Brain pericyte (primary cell): ENCODE measurements at places on chromosomes 7 and 10.
A peak's percentile ranks its signal among the peaks of the same experiment; 100 is the strongest.

DNA sequence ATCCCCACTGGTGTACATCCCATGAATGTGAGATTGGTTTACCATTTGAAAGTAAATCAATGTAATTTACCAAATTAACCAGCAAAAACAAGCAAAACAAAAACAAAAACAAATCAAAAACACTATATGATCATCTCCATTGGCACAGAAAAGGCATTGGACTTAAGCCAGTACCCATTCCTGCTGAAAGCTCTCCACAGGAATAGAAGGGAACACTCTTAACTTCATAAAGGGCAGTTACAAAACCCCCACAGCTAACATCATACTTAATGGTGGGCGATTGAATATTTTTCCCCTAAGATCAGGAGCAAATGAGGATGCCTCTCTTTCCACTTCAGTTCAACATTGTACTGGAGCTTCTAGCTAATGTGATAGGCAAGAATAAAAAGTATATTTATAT, 34.1 kb downstream of the PRKG1 start:
- DNase-seq: no peak

GRCh38 chr10:73998929-73999691, 1.2 kb downstream of the VCL start:
- peak; percentile 43 for DNase-seq

DNA sequence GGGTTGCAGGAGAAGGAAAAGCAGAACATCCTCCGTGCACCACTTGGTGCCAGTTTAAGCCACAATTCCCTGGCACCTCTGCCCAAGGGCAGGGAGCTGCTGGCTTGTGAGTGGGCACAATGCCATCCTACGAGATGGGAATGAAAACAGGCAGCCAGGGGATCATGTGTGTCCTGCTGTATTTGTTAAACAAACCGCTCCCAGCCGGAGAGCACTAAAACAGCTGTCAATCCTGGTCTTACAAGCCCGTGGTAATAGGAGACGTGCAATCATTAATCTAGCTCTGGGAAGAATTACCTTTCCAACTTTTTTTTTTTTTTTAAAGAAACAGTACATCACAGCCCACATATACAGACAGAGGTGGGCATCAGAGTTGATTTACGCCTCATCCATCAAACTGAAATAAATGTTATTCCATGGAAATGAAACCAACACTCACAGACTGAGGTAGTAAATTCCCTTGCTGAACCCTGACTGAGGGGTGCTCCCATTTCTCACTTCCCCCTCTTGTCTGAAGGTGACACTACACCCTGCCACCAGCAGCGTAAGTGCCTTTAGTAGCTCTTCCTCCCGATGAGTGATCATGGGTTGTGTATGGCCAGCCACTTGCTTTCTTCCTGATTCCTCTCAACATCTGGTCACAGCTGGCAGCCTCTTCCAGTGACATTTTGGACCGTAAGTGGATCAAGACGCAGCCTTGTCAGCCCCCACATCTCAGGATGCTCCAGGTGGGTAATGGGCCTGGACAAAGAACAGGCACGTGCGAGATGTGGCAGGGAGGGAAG, 143.8 kb downstream of the TEX36 start:
- no peak for DNase-seq

DNA sequence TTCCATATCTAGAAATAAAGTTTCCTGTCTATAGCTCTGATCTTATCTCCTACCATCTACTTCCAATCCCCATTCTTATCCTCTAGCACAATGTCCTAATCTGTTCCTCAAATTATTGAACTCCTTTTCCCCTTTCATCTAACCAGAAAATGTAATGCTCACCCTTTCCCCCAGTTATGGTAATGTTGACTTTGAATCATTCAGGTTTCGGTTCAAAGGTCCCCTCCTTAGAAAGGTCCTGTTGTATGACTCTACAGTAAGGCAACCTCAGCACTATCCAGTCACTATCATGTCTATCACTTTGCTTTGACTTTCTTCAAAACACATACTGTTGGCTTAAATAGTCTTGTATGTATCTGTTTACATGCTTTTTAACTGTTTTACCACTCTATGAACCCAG, 264.2 kb upstream of the PCDH15 start:
- DNase-seq: no peak

- no peak for DNase-seq
These were observed 138.7 kb downstream of the FAM204A start for GRCh38 chr10:118203461-118203860.

DNA sequence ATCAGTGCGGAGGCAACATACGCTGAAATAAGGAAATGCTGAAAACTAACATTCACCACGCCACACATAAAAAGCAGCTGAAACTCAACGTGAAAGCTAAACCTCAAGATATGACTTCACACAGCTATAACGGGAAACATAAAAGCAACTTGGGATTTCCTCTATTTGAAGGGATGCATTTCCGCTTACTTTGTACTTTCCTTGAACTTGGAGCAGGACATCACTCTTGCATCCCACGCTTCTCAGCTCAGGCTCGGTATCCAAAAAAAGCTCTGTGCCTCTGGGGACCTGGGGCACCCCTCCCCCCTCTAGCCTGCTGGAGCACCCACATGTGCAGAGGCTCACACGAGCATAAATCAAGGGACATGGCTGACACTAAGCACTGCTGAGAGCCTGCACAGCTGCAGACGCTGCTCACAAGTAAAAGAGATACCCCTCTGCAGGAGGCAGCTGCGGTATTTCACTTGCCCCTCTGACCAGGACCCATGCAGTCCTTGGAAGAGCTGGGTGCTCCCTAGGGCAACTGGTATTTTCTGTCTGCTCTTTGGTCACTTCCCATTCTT, 34.2 kb downstream of the PARD3 start:
- peak; percentile 73 for DNase-seq

DNA sequence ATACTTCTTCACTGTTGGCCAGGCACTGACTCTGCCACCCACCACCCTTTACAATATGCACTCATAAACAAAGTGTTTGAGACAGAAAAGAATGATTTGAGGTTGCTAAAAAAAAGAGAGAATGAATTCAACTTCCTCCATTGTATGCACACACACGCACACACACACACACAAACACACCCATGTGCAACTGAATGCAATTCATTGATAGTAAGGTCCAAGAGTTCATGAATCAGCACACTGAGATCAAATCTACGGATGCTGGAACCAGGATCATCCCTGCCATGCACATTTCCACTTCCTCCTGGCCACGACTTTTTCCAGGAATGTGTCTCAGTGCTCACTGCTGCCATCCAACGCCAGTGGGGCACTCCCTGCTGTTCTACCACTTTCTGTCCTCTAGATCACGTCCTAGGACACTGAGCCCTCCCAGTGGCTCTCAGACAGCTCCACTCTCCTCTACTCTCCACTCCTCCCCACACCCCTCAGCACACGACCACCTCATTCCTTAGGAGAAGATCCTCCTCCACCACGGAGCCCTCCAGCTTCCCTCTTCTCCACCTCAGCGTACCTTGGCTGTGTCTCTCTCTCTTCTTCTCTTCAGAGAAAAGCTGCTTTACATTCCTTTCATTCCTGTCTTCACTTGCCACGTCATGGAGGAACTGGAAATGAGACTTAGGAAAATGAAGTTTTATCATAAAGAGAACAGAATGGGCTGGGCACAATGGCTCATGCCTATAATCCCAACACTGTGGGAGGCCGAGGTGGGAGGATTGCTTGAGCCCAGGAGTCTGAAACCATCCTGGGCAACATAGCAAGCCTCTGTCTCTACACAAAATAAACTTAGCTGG, 12.0 kb upstream of the TMEM213 start:
- DNase-seq: no peak

DNA sequence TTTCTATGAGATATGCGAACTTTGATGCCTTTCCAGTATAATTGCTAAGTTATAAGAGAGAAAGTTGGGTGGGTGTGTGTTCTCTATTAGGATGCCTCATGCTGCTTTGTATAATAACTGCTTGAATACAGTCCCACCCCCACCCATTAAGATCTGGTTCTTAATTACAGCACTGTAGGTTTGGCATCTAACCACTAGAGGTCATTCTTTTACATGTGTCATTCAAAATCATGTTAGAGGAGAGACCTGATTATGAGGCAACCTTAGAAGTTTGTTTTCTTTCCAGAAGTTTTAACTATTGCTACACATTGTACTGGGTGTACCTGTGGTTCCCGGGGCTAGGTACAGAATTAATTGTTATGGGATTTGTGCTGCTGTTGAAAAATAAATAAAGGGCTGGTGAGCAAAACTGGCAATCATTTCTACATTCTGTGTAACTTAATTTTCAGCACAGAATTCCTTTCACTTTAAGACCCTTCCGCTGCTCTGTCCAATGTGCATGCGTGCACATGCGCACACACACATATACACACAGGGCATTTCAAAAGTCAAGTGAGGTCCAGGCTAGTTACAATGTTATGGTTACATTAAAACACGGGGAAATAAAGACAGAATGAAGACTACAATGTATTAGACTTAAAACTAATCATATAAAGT, 1156.3 kb downstream of the SORCS3 start:
- DNase-seq: no peak

GRCh38 chr10:131475803-131476202, 164.3 kb upstream of the TCERG1L start:
- no peak for DNase-seq

DNA sequence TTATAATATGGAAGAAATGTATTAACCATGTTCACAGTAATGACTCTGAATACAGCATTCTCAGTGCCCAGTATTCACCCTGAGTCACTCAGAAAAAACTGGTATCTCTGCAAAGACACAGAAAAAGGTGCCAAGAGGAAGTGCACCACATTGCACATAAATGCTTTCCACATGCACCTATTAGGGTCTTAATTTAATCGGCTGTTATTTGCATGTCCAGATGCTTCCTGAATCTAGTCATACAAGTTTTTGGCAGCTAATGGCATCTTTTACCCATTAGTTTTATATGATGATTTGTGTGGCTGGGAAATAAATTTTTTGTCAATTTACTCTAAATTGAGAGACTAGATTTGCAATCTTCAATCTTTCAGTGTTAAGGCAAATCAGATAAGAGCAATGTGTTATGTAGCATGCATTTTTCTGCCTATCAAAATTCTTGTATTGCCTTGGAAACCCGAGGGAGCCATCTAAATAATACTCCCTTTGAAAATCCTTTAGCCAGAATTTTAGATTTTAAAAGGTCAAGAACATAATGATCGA, 58.2 kb downstream of the ZNF680 start:
- no peak for DNase-seq

DNA sequence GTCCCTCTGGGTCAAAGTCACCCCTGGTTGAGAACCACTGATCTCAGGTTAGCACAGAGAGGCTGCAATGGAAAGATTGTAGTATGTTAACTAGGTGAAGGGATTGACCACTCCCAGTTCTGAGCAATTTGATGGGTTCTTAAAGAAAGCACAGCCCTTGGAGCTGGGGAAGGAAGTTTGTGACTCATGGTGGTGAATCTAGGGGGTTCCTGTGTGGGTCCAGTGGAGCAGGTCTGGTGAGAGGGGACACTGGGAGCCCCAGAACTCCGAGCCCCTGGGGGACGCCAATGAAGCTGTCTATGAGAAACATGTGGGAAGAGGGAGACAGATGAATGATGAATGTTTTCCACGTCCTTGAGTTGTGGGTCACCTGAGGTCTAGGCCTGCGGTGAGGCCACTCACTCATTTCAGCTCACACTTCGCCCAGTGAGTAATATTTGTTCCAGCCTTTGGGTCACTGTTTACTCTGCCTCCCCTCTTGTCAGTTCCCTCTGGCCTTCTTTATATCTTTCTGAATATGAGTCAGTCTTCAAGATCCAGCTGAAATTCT, 341.9 kb downstream of the LRMDA start:
- peak; percentile 57 for DNase-seq

DNA sequence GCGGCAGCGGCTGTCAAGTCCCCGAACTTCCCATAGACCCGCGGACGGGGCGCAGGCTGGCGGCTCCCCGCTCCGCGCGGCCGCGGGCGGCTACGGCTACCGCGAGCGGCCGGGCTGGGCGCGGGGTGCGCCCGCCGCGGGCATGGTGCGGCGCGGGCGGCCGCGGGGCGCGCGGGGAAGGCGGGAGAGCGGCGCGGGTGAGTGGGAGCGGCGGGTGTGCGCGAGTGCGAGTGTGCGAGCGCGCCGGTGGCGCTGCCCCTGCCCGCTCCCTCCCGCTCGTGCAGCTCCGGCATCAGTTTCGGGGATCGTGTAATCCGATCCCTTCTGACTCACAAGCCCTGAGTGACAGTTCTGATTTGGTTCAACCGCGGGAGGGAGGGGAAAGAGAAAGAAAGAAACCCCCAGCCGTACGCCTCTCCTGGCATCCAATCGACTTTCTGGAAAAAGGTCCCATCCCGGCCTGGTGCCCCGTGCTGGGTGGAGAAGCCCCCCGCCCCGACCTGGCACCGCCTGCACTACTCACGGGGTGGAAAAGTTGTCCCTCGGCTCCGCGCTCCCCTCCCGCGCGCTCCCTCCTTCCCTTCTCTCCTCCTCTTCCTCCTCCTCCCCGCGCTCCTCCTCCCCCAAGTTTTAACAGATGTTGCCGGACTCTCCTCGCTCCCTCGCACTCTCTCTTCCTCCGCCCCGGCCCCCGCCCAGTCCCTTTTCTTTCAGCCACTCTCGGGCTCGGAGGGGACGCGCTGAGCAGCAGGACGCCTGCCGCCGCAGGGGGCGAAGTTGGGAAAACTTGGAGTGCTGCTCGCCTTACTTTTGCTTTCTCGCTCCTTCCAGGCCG, at the start of gene GLI3:
GLI3 (minus strand) TSS at position 234 of the 835 bp plus-strand sequence. CDS start 13,956 bp downstream, outside the sequence.
- peak; percentile 92 for DNase-seq

GRCh38 chr7:75924889-75925288, 9.9 kb downstream of the POR start:
- DNase-seq: no peak

- no peak for DNase-seq
These were observed 93.1 kb upstream of the ZPBP start for GRCh38 chr7:50185951-50186682.

GRCh38 chr7:36599645-36600313, 124.5 kb downstream of the AOAH start:
- no peak for DNase-seq

DNA sequence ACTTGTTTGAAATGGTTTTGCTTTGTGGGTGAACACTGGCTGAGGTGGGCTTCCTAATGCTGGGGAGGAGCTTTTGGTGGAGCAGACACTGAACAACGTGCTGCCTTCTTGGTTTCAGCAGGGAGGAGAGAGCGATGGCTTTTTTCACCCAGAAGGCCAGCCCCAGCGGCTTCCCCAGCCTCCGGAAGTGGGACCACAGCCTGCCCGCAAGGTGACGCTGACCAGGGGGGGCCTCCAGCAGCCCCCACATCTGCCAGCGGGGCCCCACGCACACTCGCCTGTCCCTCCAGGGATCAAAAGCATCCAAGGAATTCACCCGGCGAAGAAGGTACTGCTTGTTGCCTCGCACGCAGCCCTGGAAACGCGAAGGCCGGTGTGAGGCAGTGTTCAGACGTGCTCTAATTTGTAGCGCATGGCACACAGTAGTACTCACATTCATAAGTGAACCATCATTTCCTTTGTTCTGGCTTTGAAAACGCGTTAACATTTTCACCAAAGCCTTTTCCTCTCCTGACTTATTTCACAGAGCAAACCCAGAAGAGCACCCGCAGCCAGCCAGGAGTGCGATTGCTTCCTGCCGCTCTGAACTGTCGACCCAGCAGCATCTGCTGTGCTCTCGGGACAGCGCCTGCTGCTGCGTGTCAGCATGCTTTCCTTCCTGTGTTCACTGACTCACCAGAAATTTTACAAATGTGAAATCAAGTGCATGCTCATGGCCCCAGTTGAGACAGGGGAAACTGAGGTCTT, 48.4 kb downstream of the SHH start:
- peak; percentile 53 for DNase-seq
